Fibroblast of skin of abdomen (primary cell): ENCODE measurements at places on chromosomes 5 and 9.

- DNase-seq = peak; percentile 34
These were observed 39.2 kb upstream of the SLC28A3 start for GRCh38 chr9:84379740-84380139.

- no peak for DNase-seq
These were observed 3.6 kb downstream of the SPAAR start for GRCh38 chr9:35912791-35913400.

DNA sequence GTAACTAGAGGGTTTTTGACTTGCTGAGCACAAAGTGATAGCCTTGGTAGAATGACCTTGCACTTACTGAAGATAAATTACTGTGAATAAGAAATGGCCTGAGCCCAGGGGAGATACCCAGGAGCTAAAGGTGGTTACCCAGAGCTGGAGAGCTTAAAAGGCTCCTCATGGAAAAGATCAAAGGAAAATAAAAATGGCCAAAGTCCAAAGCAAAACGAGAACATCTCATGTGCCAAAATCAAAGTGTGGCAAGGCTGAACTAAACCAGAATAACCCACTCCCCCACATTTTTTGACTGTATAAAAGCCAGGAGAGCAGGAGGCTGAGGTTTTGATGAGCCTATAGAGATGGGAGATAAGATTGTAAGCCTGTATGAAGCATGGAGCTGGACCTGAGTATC is 14.4 kb downstream of the IDNK start:
- DNase-seq = no peak

GRCh38 chr5:42875785-42876374 is 64.2 kb upstream of the SELENOP start:
- DNase-seq = no peak

- DNase-seq = peak; percentile 30
These were observed 39.2 kb upstream of the NEK6 start for GRCh38 chr9:124218438-124218982.

- DNase-seq = no peak
These were observed 127.2 kb upstream of the MARCHF11 start for GRCh38 chr5:16306812-16307211.

- DNase-seq = no peak
These were observed 13.8 kb downstream of the PROP1 start for GRCh38 chr5:177982072-177982727.

DNA sequence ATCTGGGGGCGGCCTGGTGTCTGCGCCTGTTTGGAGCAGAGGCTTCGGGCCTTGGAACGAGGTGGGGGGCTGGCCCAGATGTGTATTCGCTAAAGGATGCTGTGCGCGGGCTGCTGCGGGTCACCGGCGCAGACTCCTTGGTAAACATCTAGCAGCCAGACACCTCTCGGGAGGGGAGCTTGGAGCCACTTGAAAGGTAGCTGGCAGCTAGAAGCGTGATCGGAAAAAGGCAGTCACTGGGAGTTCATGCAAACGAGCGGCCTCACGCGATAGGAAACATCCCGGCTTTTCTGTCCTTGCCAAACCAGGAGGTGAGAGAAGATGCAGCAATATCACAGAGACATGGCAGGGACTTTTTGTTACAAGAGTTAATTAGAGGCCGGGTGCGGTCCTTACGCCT is 8.1 kb downstream of the LAMC3 start:
- DNase-seq = no peak

DNA sequence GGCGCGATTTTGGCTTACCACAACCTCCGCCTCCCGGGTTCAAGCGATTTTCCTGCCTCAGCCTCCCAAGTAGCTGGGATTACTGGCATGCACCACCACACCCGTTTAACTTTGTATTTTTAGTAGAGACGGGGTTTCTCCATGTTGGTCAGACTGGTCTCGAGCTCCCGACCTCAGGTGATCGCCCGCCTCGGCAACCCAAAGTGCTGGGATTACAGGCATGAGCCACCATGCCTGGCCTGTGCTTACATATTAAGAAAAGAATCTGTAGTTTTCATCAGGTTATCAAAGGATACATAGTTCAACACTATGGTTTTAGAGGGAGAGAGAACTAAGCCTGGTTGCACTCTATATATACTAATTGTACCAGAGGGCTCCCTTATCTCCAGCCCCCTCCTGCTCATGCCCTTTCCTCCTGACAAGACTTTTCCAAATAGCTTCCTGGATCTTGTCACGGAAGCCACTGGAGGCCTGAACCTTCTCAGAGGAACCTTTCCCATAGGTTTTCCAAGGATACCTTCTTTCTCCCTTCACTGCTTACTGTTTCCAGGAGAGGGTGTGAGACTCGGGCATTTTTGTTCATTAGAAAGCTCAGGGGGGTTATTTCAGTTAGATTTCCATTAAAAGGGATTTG is 53.1 kb downstream of the SLC44A1 start:
- DNase-seq = no peak

- peak; percentile 34 for DNase-seq
These were observed 53.3 kb downstream of the SEMA6A start for GRCh38 chr5:116521173-116521872.

DNA sequence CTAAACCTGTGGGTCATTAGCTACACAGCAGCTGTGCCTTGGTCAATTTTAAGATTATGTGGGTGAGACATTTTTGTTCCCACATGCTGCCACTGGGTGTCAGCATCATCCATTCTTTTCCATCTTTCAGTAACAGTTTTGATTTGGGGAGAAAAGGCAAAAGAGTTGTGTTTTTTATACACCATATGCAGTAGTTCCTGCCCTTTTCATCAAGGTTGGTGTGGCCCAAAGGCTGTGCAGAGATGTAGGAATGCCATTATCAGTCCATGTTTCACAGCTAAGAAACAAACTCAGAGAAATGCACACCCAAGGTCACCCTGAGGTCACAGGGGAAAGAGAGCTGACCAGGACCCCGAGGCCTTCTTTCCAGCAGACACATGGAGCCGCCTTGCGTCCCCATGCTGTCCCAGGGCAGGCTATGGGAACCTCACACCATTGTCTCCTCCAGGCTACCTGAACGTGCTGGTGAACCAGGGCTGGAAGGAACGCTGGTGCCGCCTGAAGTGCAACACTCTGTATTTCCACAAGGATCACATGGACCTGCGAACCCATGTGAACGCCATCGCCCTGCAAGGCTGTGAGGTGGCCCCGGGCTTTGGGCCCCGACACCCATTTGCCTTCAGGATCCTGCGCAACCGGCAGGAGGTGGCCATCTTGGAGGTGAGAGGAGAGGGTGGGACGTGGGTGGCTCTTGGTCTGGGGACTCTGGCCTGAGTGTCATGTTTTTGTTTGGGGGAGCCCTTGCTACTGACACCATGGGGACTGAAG is 27.8 kb upstream of the GRPEL2 start:
- peak; percentile 56 for DNase-seq

DNA sequence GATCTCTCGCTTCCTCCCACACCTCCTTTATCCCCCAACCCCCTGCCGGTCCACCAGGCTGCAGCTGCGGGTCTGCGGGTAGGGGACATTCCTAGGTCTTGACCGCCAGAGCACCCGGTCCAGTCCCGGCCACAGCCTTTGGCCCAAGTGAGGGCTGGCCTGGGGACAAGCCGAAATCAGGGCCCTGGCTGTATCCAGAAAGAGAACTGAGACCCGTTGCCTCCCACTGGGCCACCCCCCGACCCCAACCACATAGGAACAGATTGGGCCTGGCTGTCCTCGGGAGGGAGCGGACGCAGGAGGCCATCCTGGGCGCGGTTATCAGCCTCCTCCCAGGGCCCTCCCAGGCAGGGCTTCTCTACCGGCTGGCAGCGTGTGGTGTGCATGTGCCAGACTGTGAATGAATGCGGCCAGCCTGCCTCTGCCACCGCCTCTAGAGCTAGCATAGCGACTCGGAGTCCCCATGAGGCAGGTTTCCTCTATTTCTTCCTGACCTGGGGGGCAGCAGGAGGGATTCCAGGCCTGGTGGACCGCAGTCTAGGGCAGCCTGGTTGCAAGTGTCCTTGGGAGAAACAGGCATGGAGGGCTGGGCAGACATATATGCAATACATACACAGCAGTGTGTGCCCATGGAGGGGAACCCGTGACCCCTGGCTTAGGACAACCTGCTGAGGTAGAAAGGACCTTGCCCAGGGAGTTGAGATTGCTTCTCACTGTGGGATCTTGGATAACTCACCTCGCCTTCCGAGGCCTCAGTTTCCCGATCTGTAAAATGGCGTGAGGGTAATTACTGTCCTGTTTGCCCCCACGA is 1.2 kb downstream of the N4BP3 start:
- no peak for DNase-seq
